ENCODE measurements at places on chromosomes 1 and 21. TPM values are rescaled to one million over a fixed set of nuclear protein-coding genes. Genes with fewer than 3 reads are reported as not detected.
A peak's percentile ranks its signal among the peaks of the same experiment; 100 is the strongest.

DNA sequence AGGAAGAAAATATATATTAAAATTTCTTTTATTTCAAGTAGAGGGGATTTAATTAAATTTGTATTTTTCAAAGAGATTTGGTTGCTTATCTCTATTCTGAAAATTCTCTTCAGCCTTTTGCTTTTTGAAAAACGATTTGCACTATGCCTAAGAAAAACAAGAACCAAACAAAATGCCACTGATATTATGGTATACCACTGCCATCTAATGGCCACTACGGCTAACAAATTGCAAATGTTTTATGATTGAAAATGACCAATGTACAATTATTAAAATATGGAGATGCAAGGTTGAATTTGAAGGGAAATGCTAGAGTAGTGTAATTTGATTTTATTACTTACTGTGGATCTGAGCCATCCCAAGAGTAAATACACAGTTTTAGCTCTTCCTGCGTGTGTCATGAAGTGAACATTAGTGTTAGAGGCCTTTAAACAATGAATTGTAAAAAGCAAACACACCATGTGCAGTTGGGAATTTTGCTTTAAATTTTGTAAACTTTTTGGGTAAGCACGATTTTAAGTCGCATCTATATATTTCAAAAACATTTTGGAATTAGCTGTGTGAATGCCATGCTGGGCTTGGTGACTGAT is 137.4 kb upstream of the USP25 start:
- H3K4me3 ChIP-seq: no peak overlapping the region
- H3K36me3 ChIP-seq: no peaks in the 10 kb centered on the region
- no peaks in the 10 kb centered on the region for H3K27me3 ChIP-seq
- no peak overlapping the region for H3K27ac ChIP-seq
- H3K4me1 ChIP-seq: no peaks in the 10 kb centered on the region

DNA sequence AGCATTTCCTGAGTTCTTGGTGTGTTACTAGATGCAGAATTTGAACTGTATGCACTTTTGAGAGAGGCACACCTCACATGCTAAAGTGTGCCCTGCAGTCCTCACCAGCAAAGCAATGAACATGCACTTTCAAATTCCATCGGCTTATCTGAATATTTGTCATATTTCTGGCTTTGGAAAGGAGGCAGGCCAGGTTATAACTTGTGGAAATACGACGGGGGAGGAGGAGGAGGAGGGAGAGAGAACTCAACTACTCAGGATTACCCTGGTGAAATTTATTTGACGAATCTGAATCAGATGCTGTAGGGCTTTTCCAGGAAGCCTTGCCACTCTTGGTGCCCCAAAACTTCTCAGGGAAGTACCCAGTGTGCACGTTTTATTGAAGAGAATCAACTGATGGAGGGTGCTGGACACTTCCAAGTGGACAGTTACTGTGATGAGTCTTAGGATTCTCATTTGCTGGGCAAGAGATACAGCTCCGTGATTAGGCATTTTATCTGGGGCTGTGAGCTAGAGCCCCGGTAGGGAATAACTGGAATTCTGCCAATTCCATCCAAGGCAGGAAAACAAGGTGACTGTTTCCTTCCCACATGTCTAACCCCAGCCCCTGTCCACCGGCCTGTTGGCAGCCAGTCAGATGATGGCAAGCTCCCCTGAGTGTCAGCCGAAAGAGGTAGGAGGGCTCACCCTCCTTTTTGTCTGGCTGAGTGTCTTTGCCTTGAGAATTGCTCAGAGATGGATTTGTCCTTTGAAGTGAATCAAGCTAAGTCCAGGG is 3.8 kb downstream of the PDPN start:
- H3K4me1 ChIP-seq: peaks cover 5% of the 10 kb centered on the region
- H3K4me3 ChIP-seq: no peak overlapping the region
- H3K36me3 ChIP-seq: no peaks in the 10 kb centered on the region
- no peaks in the 10 kb centered on the region for H3K27me3 ChIP-seq
- no peak overlapping the region for H3K27ac ChIP-seq

The EVA1B gene
- total RNA-seq: 32.2 TPM

The COA6 gene
- 4.0 TPM for total RNA-seq

DNA sequence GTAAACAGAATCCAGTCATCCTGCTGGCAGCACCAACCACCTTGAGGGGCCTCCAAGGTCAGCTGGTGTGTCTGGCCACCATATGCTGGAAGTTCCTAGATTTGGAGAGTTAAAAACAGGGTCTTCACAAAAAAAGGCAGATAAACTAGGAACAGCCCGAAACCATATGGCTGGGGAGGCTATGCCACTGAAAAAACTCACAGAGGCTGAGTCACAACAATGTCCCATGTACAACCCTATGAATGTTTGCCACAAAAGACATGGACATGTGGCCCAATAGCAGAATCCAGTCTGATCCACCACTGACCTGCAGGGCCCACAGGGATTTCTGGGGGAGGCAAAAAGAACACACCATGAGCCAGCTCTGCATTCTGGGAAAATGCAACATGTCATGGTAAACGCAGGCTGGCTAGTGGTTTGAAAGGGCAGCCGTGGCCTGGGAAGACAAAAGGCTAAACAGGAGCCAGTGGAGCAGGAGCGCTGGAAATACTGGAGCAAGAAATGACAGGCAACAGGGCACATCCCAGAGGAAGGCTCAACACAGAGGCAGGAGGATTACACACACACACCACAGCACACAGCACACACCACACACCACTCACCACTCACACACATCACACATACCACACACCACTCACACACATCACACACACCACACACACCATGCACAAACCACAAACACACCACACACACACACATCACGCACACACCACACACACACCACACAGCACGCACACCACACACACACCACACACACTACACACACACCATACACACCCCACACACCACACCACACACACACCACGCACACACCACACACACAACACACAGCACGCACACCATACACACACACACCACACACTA is 55.4 kb downstream of the HSF2BP start:
- no peak overlapping the region for H3K27ac ChIP-seq
- no peaks in the 10 kb centered on the region for H3K36me3 ChIP-seq

DNA sequence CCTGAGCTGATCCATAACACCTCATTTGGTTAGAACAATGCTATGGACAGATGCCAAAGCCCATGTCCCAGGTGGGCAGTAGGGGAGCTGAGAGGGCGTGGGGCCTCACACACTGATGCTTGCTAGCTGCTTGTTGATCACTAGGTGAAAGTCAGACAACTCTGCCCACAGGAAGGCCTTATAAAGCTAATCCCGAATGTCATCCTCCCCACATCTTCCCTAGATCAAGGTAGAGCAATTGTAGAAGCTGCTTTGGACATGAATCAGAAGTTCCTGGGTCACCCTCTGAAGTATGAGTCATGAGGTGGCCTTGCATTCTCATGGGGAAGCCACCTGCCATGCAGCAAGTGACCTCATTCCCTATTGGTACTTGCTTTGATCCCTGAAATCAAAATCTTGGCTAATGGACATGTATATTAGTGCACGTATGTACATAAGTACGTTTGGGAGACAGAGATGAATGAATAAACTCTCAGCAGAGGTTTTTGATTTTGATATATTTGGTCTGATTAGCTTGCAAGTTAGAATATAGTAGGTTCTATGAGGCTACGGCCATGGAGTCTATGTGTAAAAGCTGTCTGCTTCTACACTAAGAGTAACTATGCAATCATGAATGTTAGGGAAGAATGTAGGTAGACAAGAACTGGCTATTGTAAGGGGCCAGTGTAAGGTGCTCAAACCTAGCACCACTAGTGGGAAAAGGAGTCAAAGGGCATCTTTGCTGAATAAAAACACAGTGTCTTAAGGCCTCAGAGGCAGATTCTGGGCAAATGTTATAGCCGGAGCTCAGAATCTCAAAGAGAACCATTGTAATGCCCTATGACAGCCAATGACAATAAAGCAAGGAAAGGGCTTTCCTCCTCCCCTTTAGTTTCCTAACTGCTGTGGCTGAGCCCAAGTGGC is 52.6 kb downstream of the ABCA4 start:
- H3K4me3 ChIP-seq: no peak overlapping the region
- H3K36me3 ChIP-seq: no peaks in the 10 kb centered on the region
- DNase-seq: peak; percentile 66
- H3K4me1 ChIP-seq: peaks cover 56% of the 10 kb centered on the region
- H3K27ac ChIP-seq: peak overlapping the region; percentile 93

GRCh38 chr1:47478090-47478489 is 40.2 kb downstream of the FOXD2 start:
- H3K27me3 ChIP-seq: no peaks in the 10 kb centered on the region
- no peak overlapping the region for H3K4me3 ChIP-seq
- H3K4me1 ChIP-seq: peaks cover 22% of the 10 kb centered on the region
- no peaks in the 10 kb centered on the region for H3K36me3 ChIP-seq

The NOS1AP gene
- 3.1 TPM for total RNA-seq

The OR10R2 gene
- not detected for total RNA-seq

- H3K4me1 ChIP-seq: peaks cover 19% of the 10 kb centered on the region
- no peak overlapping the region for H3K27ac ChIP-seq
- no peak for DNase-seq
- H3K36me3 ChIP-seq: no peaks in the 10 kb centered on the region
Observed at GRCh38 chr1:171254859-171255258, 6.6 kb downstream of the FMO1 start.

GRCh38 chr1:7899741-7900140 is 40.9 kb downstream of the TNFRSF9 start:
- DNase-seq: no peak
- no peaks in the 10 kb centered on the region for H3K36me3 ChIP-seq
- H3K4me1 ChIP-seq: no peaks in the 10 kb centered on the region
- no peak overlapping the region for H3K4me3 ChIP-seq
- H3K27me3 ChIP-seq: no peaks in the 10 kb centered on the region
